Cerebellum (tissue), 4 donors: ENCODE measurements at places on chromosomes 5 and 9.

DNA sequence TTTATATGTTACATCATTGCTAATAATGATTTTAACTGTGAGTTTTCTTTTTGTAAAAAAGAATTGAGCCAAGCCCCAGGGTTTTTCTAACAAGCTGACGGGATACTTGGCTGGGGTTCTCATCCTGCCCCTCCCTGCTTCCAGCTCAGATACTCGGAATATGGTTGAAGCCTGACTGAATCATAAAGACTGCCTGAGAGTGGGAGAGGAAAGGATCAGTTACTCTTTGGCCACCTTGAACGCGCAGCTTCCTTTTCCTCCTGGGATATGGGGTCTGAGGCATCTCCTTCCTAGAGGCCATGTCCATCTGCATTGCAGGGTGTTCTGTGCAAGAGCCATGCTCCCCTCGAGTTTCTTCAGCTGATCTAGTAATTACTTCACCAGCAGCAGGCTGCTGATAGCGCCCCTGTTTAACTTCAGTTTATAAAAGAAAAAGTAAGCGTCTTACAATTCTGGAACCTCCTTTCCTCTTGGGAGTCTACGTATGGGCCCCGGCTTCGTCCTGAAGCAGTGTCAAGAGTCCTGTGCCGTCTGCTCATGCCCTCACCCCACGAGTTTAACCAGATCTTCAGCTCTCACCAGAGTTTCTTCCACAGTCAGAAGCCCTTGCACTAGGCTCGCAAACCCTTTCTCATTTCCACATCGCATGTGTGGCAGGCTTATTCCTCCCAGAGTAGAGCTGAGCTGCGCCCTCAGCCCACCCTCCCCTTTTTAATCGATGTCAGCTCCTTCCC, 130.0 kb downstream of the MVB12B start:
- DNase-seq, result no peak

DNA sequence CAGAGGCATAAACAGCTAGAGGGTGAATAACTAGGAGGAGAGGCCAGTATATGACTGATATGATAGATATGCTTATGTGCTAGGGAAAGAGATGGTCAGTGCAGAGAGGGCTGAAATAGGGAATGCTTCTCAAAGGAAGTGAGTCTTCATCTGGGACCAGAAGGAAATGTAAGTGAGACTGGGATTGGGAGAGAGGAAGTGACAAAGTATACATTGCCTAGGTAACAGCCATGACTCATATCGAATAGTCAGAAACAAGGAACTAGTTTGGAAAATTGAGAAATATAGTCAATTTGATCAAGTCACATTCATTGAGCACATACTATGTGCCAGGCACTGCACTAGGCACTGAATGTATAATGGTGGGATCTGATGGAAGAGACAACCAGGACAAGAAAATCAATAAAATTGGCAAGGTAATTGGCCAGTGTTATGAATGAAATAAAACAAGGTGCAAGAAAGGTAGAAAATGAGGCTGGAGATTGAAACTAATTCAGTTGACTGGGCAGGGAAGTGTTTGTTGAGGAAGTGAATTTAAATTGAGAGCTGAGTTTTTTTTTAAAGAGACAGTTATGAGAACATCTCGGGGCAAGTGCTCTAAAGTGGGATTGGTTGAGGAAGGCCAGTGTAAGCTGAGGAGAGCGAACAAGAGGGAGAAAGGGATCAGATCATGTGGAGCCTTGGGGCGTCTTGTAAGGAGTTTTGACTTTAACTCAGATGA, 4.3 kb downstream of the ERAP2 start:
- no peak for DNase-seq

- DNase-seq, result no peak
Observed at GRCh38 chr5:176789873-176790615, 20.3 kb upstream of the UNC5A start.

GRCh38 chr5:98483301-98483685, 290.2 kb upstream of the RGMB start:
- no peak for DNase-seq

GRCh38 chr9:124496463-124496862, 10.7 kb downstream of the NR5A1 start:
- DNase-seq, result no peak

DNA sequence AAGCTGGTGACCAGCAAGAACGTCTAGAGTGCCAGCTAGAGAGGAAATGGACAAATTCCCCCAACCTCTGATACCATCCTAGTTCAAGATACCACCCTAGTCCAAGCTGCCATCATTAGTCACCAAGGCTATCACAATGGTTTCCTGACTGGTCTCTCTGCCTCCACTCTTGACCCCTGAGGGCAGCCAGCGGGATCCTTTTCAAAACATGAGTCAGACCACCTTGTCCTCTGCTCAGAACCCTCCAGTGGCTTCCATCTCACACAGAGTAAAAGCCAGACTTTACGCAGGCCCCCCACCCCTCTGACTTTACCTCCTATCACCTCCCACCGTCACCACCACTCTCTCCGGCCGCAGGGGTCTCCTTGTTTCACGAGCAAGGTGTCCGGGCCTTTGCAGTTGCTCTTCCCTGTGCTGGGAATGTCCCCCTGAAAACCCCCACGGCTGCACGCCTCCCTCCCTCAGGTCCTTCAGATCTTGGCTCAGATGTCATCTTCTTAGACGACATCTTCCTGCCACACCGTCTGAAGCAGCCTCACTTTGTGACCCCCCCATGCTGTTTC, 42.2 kb upstream of the FBXW11 start:
- no peak for DNase-seq
